Dorsolateral prefrontal cortex (tissue), 122 donors: ENCODE measurements at places on chromosomes 1 and 21.
A peak's percentile ranks its signal among the peaks of the same experiment; 100 is the strongest.

GRCh38 chr1:29767769-29768425 lies 531.6 kb downstream of the PTPRU start:
- DNase-seq, result no peak

DNA sequence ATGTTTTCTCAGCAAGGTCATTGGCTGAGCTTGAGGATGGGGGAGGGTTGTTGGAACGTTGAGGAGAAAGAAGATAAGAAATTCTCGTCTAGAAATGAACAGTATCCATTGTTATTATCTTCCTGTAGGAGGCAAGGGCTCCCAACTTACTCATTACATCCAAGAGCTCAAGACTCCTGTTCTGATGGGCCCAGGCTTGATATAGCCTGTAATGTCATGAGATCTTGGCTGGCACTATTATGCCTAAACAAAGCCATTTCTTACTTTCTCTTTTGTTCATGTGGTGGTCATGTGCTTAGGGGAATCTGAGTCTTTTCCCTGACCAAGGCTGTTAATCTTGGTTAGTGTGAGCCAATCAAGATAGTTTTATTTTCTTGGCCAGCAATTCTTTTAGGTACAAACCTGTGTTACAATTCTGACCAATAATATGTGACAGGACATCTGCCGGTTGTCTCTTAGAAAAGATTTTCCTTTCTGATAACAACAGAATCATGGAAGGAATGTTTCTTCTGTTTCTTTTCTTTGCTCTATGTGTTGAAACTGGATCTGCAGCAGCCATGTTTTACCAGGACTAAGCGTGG lies 15.2 kb upstream of the IGSF3 start:
- no peak for DNase-seq

DNA sequence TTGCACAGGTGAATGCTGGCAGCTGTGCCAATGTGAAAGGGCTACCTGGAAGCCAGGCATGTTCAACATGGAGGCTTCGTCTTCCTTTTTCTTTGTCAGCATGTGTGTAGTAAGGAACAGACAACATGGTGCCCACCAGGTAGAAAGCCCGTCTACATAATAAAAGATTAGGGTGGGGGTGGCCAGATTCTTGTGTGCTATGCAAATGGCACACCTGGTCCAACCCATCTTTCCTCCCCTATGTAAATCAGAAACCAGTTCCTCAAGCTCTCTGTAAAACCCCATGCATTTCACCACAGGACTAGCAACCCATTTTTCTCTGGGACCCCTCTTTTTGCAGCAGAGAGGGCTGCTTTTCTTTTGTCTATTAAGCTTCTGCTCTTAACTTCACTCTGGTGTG lies 72.3 kb upstream of the ZP4 start:
- no peak for DNase-seq

GRCh38 chr1:26471498-26472319 lies 531 bp upstream of the HMGN2 start:
- peak; percentile 78 for DNase-seq

- DNase-seq, result no peak
Observed at GRCh38 chr1:164519426-164519825, 39.6 kb upstream of the PBX1 start.

GRCh38 chr1:46160212-46160611 lies 14.7 kb upstream of the TSPAN1 start:
- DNase-seq, result no peak

GRCh38 chr1:31084782-31085569 lies 19.5 kb upstream of the PUM1 start:
- DNase-seq, result no peak

DNA sequence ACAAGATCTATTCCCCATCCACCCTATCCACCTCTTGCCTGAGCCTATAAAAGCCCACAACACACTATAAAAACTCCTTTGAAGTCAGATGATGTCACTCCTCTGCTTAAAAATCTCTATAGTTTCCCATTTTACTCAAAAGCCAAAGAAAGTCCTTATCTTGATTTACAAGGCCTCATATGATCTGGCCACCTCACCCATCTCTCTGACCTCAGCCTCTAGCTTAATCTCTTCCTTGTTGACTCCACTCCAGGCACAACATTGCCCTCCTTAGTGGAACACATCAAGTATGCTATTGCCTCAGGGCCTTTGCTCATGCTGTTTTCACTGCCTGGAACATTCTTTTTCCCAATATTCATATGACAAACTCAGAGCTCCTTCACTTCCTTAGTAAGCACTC lies 33.3 kb downstream of the ZNF281 start:
- DNase-seq, result no peak

DNA sequence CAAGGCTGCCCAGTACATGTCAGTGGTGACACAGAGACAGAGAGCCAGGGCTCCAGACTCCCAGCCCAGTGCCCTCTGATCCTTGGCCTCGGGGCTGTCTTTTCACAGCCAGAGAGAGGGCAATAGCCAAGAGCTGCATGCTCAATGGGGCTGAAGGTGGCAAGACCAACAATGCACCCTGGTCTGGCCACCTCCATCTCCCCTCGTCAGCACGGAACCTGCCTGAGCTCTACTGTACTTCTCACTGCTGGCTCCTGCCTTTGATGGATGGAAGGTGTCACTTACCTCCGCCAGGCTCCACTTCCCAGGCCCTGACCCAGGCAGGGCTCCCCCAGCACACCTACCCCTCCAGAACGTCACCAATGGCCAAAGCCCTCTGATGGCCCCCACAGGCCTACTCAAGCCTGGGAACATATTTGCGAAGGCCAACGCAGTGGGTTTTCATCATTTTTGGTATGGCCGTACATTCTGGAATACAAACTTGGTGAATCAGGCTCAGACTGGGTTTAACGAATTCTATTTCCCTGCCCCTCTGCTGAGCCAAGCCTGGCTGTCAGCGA lies 88.1 kb downstream of the DMRTB1 start:
- peak; percentile 19 for DNase-seq

- no peak for DNase-seq
Observed at GRCh38 chr1:116110567-116111523, at the start of gene MAB21L3. Gene MAB21L3, plus strand, starts transcription at chr1:116111399. Its CDS starts 1,217 bp downstream, at chr1:116112616.

DNA sequence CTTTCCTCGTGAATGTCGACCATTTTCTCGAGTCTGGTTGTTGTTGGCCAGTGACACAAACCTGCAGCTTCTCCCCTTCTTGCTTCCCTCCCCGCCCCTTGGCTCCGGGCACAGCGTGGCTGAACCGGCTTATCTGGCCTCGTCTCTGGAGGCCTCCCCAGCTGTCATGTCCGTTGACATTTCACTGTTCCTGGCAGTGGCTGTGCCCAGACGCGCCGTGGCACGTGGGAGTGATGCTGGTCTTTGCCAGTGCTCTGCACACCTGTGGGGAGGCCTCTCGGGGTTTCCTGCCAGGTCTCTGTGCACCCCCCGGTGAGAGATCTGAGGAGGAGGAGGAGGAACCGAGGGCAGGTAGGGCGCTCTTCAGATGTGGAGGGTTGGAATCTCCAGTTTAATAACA lies 23.7 kb downstream of the SKI start:
- DNase-seq, result no peak

- no peak for DNase-seq
Observed at GRCh38 chr1:38452246-38452645, 405.7 kb upstream of the POU3F1 start.

DNA sequence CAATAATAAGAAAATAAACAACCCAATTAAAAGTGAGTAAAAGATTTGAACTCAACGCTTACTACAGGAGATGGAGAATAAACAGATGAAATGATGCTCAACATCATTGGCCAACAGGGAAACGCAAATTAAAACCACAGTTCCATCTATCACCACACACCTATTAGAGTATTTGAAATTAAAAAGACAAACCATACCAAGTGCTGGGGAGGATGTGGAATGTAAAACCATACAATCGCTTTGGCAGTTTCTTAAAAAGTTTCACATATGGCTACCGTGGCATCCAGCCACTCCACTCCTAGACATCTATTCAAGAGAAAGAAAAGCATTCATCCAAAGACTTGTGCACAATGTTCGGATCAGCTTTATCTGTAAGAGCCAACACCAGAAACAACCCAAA lies 1.3 kb upstream of the LRRC3 start:
- DNase-seq, result no peak

GRCh38 chr1:199678771-199679170 lies 348.7 kb upstream of the NR5A2 start:
- DNase-seq, result no peak

GRCh38 chr1:89942825-89943658 lies 51.9 kb upstream of the ZNF326 start:
- DNase-seq, result no peak

DNA sequence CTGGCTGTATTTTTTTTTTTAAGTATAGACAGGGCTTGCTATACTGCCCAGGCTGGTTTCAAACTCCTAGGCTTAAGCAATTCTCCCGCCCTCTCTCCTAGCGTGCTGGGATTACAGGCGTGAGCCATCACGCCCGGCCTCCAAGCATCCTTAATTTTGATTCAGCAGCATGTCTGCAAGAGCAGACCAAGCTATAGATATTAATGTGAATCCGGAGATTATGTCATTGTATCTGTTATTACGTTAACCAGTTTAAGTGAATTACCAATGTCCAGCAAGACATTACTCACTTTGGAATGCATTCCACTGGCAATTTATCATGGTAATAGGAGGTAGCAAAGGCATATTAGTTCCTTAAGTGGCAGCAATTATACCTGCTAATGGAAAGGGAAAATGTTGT lies 179.7 kb downstream of the CHRM3 start:
- DNase-seq, result no peak

DNA sequence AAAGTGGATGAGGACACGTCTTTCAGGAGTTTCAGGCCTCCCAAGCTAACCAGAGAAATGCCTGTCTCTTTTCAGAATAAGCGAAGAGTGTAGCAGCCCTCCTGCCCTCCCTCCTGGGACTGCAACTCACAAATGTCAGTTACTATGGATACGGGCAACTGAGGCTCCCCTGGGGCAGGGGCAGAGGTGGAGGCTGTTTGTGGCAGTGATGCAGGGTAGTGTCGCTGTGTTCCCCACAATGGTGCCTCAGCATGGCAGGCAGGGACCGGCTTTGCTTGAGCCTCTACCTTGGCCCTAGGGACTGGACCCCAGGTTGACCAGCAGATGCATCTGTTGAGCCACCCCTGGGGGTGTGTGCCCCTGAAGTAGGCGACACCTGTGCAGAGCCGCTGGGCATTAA lies 10.2 kb downstream of the NFASC start:
- no peak for DNase-seq

- DNase-seq, result no peak
Observed at GRCh38 chr1:1434824-1435105, 725 bp upstream of the VWA1 start.

GRCh38 chr21:34693192-34693810 lies 24.5 kb downstream of the CLIC6 start:
- no peak for DNase-seq

GRCh38 chr1:198700396-198700795 lies 61.6 kb downstream of the PTPRC start:
- DNase-seq, result no peak

GRCh38 chr21:46247699-46248421 lies 19.3 kb upstream of the LSS start:
- no peak for DNase-seq

DNA sequence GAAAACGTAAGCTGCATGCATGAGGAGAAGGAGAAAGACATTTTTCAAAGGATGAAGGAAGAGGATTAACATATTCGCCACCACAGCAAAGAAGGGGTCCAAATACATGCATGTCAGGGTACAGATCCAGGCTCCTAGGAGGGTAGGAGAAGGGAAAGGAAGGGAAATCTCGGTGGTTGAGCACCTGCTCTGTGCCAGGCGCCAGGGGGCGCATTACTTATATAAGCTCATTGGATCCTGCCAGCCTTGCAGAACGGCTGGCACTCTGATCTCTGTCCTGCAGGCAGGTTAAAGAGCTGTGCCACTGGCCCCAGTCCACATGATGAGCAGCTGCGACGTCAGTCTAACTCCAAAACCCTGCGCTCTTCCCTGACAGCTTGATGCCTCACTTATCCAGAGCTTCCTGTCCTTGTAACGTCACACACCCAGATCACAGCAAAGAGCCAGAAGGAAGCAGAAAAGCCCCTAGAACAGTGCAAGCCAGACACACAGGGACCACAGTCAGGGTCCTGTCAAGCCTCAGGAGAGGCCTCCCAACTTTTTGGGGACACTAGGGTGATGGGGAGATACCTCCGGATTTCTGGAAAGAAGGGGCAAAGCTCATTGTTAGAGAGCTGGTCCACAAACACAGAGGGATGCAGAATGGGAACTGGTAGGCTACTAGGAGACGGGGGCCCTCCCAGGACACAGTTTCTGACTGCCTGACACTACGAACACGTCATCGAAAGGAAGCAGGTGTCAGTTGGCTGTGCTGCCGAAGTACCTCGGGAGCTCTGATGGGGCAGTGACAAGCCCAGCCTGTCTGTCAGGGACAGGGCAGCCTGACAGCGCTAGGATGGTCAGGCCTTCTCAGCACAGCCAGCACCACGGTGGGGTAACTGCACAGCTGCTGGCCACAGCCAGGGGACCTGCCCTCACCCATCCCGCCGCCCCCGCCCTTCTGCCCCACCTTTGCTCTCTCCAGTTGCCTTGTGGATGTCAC lies 99.1 kb downstream of the BEND5 start:
- DNase-seq, result peak; percentile 63

DNA sequence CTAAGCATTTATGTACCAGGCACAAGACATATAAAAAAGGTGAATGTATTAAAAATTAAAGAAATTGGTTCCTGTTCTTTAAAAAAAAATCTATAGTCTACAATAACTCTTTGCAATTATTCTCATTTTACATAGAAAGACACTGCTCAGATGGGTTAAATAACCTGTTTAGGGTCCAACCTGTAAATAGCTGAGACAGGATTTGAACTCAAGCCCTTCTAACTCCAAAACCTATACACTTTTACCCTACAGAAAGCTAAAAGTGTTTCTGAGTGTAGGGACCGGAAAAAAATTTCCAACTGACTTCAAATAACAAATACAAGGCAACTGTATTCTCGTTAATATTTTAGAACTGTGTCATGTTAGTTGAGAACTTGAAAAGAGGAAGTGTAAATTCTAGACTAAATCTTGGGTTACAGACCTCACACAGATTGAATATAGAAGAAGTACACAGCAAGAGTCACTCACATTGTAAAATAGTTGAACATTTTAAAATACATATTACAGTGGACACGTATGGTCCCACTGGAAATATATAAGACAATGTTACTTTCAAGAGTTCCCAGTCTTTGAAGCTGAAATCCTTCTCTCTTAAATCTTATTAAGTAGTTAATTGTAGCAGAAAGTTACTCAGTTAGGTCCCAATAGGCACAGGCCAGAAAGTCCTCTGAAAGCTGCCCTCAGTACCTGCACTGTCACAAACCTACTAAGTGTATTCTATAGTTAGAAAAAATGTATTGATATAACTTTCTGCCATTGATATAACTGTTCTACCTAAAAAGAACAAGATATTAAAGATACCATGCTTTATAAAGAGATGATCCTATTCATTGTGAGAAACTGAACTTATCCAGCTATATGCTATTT lies 7.3 kb downstream of the EDEM3 start:
- no peak for DNase-seq
